Tracheal epithelial cell (primary cell): ENCODE measurements at places on chromosomes 12 and 14. TPM values are rescaled to one million over a fixed set of nuclear protein-coding genes. Genes with fewer than 3 reads are reported as not detected.

Gene WDHD1
- total RNA-seq, result 7.7 and 10.4 TPM in 2 replicates

Gene IL22
- not detected in 2 replicates for total RNA-seq

Gene CPNE8
- total RNA-seq, result 11.3 and 12.4 TPM in 2 replicates

Gene LTBP2
- 15.8 and 37.4 TPM in 2 replicates for total RNA-seq

Gene FAM186B
- total RNA-seq, result under 0.01 and 0.48 TPM in 2 replicates

Gene SLC6A13
- total RNA-seq, result 0.48 TPM in 1 of 2 replicates, not detected in the other

Gene RASSF8
- 15.6 and 17.4 TPM in 2 replicates for total RNA-seq

Gene MYF5
- not detected in 2 replicates for total RNA-seq

Gene C12orf60
- total RNA-seq, result 2.6 and 2.7 TPM in 2 replicates

Gene TC2N
- total RNA-seq, result 33.0 and 50.3 TPM in 2 replicates

Gene PPP4R4
- 12.1 and 24.6 TPM in 2 replicates for total RNA-seq

Gene MDM2
- total RNA-seq, result 107 and 191 TPM in 2 replicates

Gene TSHR
- total RNA-seq, result not detected in 2 replicates

Gene ZDHHC22
- total RNA-seq, result not detected in 2 replicates

Gene REP15
- 0.72 TPM in 1 of 2 replicates, not detected in the other for total RNA-seq
